ENCODE measurements at places on chromosomes 7 and 10.

GRCh38 chr10:80201608-80202141, 3.7 kb downstream of the ANXA11 start:
- DNase-seq, result no peak

- DNase-seq, result no peak
Measured at GRCh38 chr7:157876469-157877285, 539.9 kb downstream of the DNAJB6 start.

DNA sequence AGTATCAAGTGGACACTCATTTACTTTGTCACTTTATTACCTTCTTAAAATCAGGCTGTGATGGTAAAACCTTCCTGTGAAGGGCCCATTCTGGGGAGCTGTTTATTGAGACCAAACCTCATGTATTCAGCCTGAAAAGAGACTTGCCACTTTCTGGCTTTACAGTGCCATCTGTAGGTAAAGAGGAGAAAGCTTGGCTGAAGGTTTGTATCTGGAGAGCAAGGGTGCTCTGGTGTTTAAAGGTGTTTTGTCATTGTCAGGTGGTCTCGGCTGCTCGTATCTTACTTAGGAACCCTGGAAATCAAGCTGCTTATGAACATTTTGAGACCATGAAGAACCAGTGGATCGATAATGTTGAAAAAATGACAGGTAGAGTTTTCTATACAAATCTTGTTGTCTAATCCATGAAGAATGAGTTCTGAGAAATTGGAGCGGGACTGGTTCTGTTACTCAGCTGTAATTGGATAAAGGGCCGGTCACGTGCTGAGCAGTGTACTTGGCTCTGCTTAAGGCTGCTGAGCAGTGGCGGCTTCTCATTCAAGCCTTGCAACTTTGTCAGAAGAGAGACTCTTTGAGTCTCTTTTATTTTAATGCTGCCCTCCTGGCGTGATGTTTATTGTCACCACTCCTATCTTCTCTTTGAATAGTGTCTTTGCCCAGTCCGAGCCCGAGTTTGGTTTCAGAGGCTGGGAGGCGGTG, 46.9 kb downstream of the AP3M1 start:
- no peak for DNase-seq

GRCh38 chr10:3406556-3406955, 234.0 kb upstream of the PITRM1 start:
- no peak for DNase-seq

- peak; percentile 25 for DNase-seq
Measured at GRCh38 chr10:60208676-60209269, 180.9 kb downstream of the ANK3 start.

DNA sequence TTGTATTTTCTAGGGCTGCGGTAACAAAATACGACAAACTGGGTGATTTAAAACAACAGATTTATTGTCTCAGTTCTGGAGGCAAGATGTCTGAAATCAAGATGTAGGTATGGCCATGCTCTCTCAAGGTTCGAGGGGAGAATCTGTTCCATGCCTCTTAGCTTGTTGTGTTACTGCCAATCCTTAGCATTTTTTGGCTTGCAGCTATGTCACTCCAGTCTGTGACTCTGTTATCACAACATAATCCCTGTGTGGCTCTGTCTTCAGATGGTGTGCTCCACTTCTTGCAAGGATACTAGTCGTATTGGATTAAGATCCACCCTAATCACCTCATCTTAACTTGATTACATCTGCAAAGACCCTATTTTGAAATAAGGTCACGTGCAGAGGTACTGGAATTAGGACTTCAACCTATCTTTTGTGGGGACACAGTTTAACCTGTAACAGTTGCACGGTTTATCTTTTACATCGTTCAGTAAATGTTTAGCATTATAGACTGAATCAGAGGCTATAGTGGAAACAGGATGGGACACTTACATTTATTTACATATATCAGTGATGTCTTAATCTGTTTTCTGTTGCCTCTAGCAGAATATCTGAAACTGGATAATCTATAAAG, 3.1 kb downstream of the C1GALT1 start:
- DNase-seq, result no peak

DNA sequence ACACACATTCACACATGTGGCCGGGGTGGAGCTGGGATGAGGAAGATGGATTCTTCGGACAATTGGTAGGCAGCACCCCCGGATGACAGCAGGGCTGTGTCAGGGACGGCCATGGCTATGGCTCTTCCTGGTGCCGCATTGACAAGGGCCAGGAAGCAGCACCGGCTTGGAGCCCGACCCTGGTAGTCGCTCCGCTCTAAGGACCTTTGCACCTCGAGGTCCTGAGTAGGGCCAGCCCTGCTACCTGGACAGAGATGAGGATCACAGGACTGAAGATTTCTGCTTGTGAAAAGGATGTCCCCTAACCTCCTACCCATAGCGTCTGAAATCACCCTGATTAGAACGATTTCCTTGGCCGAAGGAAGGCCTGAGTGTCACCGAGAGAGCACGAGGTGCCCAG, 134.1 kb downstream of the ADARB2 start:
- no peak for DNase-seq

DNA sequence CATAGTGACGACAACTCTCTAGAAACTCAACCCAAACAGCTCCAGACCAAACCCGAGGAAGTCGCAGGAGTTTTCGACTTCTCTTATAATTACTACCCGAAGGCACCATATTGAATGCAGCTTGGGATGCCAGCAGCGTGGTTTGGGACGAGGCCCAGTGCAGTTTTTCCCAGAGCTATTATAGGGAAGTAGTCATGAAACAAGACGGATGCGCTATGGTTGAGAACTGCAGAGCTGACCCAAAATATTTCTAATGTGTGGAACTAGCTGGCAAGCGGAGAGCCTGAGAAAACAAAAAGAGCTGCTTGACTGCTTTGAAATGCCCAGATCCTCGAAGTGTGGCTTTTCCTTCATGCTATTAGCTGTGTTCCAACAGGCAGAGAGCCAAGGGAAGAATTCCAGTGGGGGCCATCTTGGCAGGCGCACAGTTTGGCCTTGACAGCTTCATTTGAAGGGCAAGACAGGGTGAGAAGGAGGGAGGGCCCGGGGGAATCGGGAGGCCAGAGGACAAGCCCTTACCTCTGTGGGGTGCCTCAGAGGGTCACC, 122.7 kb downstream of the CUL2 start:
- no peak for DNase-seq

DNA sequence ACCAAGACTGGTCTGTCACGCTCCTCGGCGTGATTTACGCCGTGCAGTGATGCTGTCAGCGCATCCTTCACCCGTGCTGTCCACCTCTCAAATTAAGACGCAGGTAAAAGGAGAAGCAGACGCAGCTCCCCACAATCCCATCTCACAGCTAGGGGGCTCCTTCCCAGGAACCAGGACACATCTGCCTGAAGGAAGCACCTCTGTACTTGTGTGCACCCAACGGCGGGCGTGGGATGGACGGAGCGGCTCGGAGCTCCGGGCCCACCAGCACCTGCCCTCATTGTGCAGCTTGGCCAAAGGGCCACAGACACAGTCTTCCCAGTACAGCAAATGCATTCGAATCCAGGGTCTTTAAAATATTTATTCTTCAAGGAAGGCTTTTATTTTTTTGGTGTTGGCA, 55.3 kb downstream of the STK32C start:
- DNase-seq, result no peak

- DNase-seq, result no peak
Measured at GRCh38 chr10:43227911-43228782, 38.7 kb downstream of the RASGEF1A start.

DNA sequence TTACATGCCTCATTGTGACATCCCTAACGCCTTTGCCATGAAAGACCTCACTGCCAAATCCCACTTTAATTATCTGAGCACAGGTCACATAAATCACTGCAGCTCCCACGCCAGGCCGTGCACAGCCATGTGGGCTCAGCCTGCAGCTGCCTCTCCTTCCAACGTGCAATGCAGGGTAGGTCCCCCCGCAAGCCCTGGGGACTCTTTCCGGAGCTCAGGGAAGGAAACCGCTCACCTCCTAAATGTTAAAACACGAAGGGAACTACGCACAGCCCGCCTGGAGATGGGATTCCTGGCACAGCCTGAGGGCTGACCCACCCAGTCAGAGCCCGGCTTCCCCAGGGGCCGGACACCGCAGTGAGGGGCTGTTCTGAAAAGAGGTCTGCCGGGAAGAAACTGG, 128.0 kb downstream of the MAD1L1 start:
- DNase-seq, result no peak

DNA sequence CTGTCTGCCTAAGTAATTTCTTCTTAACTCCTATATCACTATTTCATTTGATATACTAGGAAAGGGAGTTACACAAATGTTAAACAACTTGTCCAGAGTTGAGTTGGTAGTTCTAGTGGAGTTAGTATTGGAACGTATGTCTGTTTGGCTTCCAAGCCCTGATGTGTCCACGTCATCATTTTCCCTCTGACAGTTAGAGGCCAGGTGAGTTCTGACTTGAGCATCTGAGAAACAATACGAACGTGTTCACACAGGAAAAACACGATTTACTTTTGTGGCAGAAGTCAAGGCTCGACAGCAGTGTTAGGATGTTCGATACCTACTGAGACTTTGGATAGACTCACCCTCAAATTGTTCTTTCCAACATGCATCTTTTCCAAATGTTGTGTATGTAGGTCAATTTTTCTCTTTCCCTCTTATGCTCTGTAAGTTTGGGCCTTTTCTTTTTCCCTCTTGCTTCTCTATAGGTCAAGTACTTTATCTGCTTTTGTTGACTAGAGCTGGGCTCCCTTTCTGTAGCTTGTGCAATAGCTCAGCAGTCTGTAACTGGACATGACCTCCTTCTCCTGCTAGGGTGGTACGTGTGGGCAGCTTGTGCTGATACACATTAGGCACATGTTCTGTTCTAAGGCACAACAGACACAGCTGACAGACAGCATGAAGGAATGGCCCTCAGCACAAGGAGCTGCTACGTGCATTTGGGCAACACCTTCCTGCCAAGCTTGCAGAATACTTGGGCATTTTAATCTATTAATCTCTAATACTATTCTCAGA, 222.9 kb downstream of the PTEN start:
- DNase-seq, result no peak

- no peak for DNase-seq
Measured at GRCh38 chr7:17590221-17590620, 291.8 kb downstream of the AHR start.

DNA sequence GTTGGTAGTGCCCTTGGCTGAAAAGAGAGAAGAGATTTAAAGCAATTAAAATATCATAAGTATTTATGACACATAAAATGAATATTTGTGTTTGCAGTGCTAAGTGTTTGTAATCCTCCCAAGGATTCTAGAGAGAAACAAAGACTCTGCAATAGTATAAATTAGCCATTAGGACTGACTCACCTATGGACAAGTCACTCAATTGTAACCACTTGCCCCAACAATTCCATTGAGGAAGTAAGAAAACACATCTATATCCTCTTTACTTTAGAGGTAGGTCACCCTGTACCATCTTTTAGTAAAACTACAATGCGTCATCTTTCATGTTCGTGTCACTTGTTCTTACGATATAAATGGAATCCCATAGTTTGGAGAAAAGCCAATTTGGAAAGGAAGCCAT, 85.7 kb upstream of the INHBA start:
- no peak for DNase-seq

GRCh38 chr10:52146766-52147165, 167.3 kb upstream of the DKK1 start:
- DNase-seq, result no peak

GRCh38 chr10:125084191-125084613, 76.2 kb downstream of the CTBP2 start:
- DNase-seq, result peak; percentile 86

GRCh38 chr7:118872568-118872967, 648.1 kb downstream of the ANKRD7 start:
- DNase-seq, result no peak

DNA sequence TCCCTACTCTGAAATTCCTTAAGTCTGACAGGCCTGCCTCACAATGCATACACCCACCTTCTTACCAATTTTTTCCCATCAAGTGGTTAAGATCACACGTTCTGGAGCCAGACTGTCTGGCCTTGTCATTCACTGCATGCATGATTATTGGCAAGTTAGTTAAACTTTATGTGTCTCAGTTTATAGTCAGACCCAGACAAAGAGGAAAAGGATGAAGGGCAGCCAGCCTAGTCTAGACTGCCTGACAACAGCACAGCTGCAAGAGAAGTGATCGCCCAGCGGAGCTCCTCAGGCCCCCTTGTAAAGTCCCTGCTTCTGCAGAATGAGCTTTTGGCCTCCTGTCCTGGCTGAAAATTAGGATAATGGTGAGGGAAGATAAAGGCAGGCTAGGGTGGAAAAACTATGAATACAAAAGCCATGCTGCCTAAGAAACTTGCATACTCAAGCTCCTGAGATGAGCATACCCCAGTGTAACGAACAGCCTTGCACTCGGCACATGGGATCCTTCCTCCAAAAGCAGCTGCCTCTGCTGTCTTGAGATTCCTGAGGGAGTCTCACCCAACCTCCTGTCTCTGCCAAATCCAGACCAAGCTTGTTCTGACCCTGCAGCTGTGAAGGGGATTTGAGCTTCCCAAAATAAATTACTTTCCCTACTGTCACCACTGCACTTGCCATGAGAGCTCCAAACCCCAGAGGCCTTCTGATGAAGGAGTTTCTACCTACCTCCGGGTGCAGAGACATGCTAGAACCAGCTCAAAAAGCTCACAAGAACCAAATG, 26.7 kb upstream of the MRLN start:
- no peak for DNase-seq

DNA sequence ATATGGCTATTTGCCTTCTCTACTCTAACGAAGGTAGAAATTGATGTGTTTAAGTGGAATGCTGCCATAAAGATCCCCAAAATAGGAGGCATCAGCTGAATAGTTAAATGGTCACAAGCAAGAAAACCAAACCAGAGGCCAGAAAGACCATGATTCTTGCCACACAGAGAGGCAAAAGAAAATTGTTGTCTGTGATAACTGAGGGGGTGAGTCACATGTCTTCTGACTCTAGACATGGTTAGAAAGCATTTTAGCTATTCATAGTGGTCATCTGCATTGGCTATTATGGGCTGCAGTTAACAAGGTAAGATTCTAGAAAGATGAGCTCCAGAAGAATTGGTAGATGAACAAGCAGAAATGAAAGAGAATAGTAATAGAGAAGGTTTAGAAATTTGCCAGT, 361.4 kb upstream of the NPSR1 start:
- DNase-seq, result no peak

DNA sequence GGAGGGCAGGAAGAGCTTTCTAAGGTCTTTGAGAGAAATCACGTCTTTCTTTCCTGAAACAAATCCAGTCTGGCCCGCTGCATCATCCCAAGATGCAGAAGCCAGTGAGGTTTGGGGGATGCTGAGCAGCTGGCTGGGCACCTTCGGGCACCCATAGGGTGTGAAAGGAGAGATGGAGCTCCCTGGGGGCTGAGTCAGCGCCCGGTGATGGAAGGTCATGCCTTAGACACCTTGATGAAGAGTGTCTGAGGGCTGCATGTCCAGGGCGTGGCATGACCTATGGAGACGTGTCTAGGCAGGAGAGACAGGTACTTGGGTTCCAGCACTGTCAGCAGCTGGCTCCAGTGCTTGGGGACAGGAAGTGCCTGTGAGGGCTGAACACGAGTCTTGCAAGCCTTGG, 88.3 kb downstream of the GOLGA7B start:
- DNase-seq, result no peak

- no peak for DNase-seq
Measured at GRCh38 chr7:151351027-151351426, 9.4 kb downstream of the NUB1 start.

- DNase-seq, result no peak
Measured at GRCh38 chr7:112511451-112512202, 30.8 kb downstream of the LSMEM1 start.

- no peak for DNase-seq
Measured at GRCh38 chr10:79488336-79488735, 24.0 kb upstream of the EIF5AL1 start.
